Stimulated activated CD4-positive, alpha-beta T cell treated with anti-CD3 and anti-CD28 coated beads, Interleukin-1b, Interleukin-23, amount 100 ng/mL, for 24 hours (primary cell): ENCODE measurements at places on chromosomes 16 and 17.
A peak's percentile ranks its signal among the peaks of the same experiment; 100 is the strongest.

- DNase-seq, result peak; percentile 47
Observed at GRCh38 chr17:2259769-2260536, 43.6 kb downstream of the SMG6 start.

GRCh38 chr17:16381496-16381820 lies 567 bp downstream of the UBB start:
- DNase-seq, result no peak

DNA sequence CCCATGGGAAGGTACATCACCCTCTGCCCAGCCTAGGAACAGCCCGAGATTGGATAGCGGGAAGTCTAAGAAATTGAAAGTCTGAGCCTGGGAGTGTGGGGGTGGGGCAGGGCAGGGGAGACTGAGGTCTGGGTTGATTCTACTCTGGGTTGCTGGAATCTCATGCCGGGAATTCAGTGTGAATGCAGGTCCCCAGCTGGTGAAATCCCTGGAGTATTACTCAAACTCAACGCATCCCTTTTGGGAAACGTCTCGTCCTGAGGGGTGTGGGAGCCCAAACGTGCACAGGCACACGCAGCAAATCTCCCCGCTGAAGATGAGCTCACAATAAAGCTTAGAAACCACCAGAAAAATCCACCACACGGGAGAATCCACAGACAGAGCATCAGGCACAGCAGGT lies 55.4 kb downstream of the SOCS1 start:
- no peak for DNase-seq

DNA sequence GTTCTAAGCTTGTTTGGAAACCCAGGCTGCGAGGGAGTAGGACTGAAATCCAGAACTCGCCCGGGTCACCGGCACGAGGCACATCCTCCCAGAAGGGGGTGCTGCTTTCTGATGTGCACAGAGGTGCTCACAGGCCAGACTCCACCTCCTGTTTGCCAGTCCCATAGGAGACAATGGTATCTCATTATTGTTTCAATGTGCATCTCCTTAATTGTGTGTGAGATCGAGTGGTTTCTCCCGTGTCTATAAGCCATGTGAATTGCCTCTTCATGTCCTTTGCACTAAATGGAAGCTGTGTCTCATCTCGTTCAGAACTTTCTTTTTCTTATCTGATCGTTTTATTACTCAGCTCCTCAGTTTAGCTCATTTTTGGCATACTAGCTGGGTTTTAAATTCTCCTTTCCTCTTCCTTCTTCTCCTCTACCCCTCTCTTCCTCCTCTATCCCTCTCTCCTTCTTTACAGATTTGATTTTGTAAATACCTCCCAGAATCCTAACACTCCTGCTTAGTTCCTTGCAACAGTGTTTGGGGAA lies 32.1 kb upstream of the PRKCB start:
- DNase-seq, result peak; percentile 64

DNA sequence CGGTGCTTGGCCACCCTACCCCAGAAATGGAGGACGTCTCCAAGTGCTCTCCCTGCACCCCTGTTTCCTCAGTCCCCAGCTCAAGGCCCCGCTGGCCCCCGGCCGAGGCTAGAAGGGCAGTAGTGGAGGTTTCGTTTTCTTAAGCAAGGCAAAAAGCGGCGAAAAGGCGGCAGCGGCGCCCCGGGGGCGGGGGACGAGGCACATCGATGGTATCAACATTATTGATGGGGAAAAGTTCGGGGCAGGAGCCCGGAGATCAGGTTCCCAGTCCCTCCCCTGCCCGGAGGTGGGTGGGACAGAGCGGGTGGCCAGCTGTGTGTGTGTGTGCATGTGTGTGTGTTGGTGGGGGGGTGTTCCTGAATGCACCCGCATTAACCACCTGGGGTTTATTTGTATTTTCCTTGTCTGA lies 4.1 kb upstream of the SALL1 start:
- DNase-seq, result no peak

DNA sequence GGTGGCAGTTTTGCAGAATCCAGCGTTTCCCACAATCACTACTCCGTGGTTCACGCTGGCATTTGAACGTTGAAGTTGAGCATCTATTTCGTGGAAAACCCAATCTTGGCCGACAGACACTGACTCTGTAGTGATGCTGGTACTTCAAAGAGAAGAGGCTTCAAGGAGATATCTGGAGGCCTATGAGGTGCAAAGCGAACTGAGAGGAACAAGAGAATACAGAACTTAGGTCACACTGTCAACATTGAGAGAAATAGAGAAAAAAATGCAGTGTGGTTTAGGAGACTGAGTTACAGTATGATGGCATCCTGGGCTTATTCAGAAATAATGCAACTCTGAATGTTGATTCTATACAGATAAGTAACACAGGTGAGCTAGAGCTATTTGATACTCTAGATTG lies 16.0 kb downstream of the CCL16 start:
- no peak for DNase-seq

DNA sequence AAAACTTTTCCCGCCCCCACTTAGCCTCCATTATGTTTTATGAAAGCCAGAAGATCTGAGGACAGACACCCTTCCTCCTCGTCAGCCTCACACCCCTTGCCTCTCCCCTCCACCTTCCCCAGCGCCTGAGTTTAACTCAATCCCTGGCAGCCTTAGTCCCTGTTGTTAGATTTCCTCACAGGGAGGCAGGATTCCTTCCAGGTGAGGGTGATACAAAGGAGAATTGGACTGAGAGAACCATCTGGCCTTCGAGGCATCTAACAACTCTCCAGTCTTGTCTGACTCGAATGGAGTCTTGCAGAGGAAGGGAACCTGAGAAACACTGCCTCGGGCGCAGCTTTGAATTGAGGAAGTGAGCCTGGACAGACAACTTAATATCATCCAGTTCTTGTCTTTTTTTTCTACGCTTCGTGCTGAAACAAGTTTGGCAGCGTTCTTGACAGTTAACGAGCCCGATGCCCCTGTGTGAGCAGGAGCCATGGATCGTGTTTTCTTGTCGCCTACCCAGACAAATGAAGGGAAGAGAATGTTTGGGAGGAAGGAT lies 1.3 kb upstream of the ZNF768 start:
- DNase-seq, result no peak

DNA sequence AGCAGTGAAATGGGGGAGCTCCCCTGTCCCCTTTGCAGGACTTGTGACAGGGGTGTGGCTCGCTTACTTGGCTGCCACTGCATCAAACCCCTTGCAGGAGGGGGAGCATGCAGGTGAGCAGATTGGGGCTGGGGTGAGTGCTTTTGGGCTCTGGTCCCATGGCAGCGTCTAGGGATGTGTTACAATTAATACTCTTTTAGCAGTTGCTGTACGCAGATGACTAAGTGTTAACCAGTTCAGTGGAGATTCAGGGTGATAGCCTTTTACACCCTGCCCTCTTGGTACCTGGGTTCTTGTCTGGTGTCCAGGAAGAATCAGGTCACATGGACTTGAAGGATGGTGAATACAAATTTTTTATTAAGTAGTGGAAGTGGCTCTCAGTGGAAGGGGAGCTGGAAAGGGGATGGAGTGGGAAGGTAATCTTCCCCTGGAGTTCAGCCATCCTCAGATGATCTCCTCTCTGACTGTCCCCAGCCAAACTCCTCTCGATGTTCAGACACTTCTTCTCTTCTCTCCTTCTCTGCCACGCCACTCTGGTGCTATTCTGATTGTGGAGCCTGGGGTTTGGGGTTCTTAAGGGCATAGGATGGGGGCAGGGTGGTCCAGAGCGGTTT lies 100.1 kb downstream of the MARF1 start:
- DNase-seq, result no peak

DNA sequence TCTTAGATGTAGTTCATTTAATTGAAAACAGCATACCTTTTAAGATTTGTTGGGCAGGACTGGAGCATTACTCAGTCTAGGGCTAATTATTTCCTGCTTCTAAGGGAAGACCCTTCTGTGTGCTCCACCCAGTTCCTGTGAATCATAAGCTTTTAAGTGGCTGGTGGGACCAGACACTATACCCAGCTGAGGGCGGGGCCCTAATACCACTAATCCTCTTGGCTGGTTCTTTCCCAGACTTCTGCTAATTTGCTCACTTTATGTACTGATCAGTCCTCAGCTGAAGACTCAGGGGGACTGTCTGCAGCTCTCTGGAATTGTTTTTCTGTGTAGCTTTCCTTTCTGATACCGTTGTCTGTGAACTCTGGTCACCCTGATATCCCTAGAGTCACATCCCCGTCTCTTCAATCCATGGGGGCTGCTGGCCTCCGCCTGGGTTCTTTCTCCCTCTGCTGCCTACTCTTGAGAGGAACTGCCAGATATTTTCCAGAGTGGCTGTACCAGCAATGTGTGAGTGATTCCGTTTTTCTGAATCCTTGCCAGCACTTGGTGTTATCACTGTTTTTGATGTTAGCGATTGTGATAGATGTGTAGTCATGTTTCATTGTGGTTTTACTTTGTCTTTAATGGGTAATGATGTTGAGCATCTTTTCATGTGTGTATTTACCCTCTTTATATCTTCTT lies 35.1 kb downstream of the MFSD11 start:
- DNase-seq, result no peak

DNA sequence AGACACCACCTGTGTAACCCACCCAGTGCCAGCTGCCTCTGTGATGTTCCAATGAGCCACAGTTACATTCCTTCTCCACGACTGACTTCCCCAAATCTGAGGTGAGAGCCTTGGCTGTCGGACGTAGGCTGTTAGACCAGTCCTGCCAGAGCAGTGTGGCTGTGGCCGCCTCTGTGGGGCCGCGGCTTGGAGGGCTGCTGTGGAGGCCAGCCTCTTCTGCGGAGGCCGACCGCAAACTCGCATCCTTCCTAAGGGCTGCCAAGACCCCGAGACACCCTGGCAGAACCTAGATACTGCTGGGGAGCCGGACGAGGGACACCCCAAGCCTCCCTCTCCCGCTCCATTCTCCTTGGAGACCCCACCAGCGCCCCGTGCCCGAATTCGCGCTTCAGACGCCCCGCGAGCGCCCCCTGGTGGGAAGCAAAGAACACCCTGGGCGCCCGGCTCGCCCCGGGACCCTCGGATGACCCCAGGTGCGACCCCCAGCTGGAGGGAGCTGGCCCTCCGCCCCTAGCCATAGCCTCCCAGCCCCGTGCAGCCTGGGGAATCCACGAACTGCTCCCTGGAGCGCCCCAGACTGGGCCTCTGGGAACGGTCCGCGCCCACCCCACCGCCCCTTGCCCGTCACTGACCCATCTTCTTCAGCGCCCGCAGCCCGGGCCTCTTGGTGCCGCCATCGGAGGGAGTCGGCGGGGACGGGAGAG lies 547 bp downstream of the PLCD3 start:
- no peak for DNase-seq

DNA sequence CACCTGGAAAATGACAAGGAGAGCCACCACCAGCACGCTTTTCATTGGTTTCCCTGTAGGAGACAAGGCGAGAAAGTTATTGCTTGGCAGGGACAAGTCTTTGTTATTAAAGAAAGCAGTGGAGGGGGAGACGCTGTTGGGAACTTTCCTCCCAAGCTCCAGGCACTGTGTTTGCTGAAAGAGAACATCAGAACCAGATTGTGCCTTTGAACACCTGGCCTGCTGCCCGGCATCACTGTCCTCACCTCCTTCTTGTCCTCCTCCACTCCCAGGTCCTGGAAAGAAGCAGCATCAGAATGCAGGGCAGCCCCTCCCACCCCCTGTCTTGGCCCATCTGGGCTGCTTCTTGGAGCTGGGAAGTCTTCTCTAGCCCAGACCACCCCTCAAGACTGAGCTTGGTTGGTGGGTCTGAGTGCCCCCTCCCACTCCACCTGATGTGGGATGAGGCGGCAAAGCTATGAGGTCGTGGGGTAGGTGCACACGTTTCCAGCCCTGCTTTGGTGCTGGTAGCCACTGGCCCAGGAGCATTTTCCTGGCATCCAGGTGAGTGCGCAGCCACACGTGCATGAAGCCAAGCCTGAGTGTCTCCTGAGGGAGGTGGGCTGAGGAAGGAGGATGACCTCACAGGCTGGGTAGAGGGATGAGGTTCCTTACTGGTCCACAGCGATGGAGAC lies 6.2 kb downstream of the CCR7 start:
- DNase-seq, result no peak

DNA sequence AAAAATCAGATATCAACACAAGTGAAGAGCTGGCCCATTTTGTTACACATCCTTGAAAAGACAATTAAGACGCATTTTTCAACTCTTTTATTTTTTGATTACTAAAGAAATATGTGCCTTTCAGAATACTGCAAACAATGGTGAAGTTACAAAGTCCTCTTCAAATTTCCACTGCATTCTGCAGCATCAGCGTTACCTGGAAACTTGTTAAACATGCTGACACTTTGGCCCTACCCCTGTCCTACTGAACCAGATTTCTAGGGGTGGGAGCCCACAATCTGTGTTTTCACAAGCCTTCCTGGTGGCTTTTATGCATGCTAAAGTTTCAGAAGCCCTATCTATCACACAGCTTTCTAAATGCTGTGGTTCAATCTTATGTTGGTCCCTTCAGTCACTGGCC lies 4.5 kb upstream of the CCL14 start:
- DNase-seq, result no peak

GRCh38 chr17:9223531-9223930 lies 202.2 kb downstream of the NTN1 start:
- no peak for DNase-seq

- DNase-seq, result no peak
Observed at GRCh38 chr17:43938838-43939182, 3.5 kb downstream of the PPY start.

DNA sequence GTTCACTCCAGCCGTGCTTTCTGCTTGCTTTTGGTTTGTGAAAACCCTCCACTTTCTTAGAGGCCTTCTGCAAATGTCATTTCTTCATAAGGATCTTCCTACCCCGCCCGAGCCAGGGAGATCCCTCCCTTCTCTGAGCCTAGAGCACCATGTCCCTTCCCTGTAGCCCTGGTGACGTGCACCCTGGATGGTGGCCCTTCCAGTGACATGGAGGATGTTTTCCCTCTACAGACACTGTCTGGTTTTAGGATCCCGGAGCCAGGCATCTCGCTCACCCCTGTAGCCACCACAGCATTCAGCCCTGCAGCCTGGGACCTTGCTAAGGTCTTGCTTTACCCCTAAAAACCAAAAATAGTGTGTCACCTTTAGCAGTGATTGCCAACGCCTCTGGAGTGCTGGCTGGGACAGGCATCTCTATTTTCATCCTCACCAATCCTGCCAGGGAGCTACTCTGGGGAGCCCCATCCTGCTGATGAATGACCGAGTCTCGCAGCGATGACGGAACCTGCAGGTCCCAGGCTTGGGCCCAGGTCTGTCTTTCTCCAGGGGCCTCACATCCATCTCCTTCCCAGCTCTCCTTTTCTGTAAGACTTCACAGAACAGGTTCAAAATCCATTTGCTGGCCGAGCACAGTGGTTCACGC lies 394.1 kb upstream of the TNRC6C start:
- DNase-seq, result no peak

DNA sequence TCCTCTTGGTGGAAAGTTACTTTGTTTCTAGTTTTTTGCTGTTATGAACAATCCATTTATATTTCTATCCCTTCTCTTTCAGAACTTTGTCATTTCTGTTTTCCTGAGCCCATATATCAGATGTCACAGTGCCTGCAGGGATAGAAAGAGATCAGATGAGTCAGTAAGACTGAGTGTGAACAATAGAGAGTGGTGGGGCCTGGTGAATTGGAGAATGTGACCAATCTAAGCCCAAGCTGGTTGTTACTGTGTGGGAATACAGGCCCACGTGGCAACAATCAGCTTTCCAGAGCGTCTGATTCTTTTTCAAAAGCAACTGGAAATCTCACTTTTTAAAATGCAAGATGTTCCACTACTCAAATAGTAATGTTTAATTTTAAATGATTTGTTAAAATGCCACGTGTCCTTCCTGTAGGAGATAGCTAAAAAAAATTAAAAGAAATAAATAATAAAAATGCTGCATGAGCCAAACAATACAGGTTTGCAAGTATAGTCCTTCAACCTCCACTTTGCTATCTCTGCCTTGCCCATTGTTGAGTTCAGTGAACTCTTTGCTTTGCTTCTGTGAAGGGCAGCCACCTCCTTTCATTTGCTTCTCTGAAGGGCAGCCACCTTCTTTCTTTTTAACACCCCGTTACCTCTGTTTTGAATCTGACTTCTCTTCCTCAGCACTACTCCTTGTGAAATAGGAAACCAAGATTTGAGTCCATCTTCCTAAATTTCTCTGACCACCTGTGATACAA lies 9.6 kb downstream of the DCTN5 start:
- DNase-seq, result no peak
